ENCODE measurements at places on chromosomes 1 and 21. TPM values are rescaled to one million over a fixed set of nuclear protein-coding genes. Genes with fewer than 3 reads are reported as not detected.

The TCP10L gene
- total RNA-seq = 2.9 TPM

DNA sequence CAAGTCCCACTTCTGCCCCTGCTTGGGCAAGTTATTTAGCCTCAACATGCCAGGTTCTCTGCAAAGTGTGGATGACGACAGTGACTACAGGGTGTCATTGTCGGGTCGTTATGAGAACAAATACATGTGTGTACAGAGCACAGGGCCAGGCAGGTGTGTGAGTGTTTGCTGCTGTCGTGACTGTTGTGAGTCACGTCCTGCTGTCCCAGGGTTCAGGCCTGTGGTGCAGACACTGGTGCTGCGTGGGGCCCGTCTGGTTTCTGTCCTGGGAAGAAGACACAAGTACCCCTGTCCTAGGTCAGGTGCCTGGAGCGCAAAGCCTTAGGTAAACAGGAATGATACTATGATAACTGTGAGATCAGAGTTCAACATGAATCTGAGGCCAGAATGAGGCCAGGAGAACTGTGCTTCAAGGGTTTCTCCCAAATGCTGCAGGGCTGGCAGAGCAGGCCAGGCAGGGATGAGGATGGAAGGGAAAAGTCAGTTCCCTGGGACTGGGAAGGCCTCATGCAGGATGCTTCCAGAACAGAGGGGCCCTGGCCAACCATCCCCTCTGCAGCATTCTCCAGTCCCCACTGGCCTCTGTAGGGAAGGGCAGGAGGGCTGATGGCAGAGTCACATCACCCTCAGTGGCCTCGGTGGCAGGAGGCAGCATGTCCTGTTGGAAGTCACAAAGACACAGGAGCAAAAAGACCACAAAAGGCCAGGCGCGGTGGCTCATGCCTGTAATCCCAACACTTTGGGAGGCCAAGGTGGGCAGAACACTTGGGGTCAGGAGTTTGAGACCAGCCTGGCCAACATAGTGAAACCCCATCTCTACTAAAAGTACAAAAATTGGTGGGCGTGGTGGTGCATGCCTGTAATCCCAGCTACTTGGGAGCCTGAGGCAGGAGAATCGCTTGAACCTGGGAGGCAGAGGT lies 15.7 kb downstream of the GPR157 start:
- DNase-seq = no peak

The ODR4 gene
- total RNA-seq = 9.2 TPM

The TPTE gene
- not detected for total RNA-seq

The CLCA4 gene
- total RNA-seq = not detected

Data from left ventricle myocardium superior (tissue), 1 donor.